ENCODE measurements at places on chromosomes 6 and 20.

GRCh38 chr20:19019734-19020364 lies 192.6 kb upstream of the SLC24A3 start:
- DNase-seq: no peak

- no peak for DNase-seq
Observed at GRCh38 chr6:81565071-81565470, 187.4 kb downstream of the TENT5A start.

DNA sequence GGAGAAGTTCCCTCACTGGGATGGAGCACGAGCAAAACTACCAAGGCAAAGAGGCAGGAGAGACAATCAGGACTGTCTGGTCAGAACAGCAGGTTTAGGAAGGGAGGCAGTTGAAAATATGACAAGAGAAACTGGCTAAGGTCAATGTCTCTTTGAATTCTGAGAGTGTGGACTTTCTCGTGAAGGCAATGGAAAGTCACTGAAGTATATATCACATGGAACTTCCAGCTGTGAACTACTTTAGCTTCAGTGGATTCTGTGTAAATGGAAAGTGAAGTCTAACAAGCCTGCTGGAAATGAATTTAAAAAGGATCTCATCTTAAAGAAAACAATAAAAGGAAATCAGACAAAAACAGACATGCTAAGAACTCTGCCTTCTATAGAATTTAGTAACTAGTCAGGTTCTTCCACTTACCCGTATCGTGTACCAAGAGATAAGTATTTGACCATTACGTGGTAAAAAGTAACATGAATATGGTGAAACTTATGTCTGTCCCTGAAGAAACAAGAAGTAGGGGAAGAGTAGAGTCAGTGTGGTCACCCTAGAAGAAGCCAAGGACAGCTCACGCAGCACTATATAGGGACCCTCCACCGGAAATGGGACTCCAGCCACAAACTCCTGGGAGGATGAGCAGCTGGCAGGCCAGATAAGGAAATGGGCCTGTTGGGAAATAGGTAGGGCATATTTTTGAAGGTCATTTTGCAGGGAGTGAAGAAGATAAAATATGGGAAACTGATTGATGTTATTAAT lies 123.4 kb downstream of the MAP7 start:
- DNase-seq: no peak

- DNase-seq: no peak
Observed at GRCh38 chr6:37696220-37696840, 1.4 kb downstream of the MDGA1 start.

GRCh38 chr6:36724514-36725390 lies 27.1 kb downstream of the RAB44 start:
- no peak for DNase-seq
